ENCODE measurements at places on chromosomes 11 and 22.

GRCh38 chr11:72577271-72577721 lies 96.9 kb downstream of the PDE2A start:
- no peak for DNase-seq

DNA sequence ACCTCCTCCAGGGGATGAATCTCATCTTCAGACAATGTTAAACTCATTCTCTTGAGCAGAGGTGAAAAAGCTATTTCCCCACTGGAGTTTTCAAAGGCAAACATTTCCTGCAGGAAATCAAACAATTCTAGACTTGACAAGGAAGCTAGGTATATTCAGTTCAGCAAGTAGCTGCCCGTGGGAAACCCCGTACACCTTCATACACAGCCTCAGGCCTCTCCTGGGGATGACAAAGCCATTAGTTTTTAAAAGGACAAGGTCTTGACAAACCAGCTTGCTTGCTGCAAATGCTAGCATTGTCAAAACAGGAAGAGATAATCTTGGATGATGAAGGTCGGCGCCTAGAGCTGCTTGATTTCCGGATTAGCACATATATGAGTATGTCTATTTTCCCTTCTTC lies 1630.8 kb upstream of the TENM4 start:
- DNase-seq, result no peak

GRCh38 chr22:49677495-49677889 lies 150.2 kb downstream of the BRD1 start:
- no peak for DNase-seq

DNA sequence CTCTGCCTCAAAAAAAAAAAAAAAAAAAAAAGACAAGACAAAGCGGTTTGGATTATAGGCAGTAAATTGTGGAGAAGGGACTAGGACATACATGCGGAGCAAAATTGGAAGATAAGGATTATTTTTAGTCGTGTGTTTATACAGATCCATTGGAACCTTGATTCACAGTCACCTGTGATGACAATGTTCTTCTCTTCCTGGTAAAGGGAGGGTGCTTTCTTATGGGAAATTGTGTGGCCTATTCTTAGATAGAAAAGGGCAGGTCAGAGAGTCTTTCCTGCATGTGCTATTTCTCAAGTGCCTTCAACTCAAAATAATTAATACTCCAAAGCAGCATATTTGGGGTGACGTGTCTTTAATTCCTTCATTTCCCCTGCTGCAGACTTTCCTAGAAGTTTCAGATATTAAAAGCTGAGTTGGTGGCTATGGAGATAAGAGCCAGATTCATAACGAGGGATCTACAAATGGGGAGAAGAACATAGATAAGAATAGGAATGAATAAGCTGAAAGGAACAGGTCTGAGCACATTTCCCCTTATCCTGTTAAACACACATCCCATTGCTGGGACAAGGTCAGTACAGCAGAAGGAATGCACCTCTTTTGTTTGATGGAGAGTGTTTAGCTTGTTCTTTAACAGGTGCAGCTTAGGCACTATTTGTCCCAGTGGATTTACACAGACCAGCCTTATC lies 22.5 kb downstream of the GSTT2B start:
- no peak for DNase-seq

- DNase-seq, result no peak
These were observed 24.2 kb downstream of the KREMEN1 start for GRCh38 chr22:29096736-29097669.

DNA sequence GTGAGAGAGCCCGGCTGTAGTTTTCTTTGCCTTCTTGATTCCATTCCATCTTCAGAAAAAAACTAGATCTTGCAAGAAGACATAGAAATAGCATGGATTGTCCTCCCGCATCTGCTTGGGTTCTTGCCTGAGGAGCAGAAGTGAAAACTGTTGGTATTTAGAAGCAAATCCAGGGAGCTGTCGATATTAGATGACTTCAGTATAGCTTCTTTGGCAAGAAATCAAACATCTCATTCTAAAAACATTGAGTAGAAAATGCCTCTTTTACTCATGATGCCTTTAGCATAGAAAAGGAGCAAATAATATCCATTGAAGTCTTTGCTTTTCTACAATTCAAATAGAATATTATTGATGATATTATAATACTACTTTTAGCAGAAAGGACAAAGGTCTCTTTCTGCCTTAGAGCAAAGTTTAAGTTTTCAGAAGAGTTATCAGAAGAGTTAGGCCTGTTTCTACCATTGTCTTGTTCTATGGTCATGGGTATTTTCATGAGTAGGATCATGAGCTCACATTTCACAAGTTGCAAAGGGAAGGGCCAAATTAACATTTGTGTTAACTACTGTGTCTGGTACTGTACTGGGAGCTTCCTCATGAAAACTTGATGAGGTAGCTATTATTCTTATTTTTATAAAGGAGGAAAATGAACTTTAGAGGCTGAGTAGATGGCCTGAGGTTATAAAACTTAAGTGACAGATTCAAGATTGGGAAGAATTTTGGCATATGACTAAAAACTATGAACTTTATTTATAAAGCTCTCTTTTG lies 49.7 kb downstream of the EXT2 start:
- DNase-seq, result no peak

DNA sequence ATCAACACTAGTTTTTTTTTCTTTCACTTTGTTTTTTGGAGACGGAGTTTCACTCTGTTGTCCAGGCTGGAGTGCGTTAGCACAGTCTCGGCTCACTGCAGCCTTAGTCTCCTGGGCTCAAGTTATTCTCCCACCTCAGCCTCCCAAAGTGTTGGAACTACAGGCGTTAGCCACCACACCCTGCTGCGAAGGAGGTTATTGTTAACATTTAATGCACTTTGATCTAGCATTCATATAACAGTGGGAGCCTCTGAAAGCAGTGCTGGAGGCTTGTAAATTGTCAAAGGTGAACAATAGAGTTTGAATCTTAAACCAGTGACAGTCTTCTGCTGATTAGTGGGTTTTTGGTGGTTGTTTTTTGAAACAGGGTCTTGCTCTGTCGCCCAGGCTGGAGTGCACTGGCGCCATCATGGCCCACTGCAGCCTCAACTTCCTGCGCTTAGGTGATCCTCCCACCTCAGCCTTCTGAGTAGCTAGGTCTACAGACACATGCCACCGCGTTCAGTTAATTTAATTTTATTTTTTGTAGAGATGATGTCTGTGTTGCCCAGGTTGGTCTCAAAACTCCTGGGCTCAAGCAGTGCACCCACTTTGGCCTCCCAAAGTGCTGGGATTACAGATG lies 96.9 kb upstream of the HORMAD2 start:
- no peak for DNase-seq

GRCh38 chr11:36364551-36365325 lies 68.7 kb downstream of the PRR5L start:
- DNase-seq, result peak; percentile 14

DNA sequence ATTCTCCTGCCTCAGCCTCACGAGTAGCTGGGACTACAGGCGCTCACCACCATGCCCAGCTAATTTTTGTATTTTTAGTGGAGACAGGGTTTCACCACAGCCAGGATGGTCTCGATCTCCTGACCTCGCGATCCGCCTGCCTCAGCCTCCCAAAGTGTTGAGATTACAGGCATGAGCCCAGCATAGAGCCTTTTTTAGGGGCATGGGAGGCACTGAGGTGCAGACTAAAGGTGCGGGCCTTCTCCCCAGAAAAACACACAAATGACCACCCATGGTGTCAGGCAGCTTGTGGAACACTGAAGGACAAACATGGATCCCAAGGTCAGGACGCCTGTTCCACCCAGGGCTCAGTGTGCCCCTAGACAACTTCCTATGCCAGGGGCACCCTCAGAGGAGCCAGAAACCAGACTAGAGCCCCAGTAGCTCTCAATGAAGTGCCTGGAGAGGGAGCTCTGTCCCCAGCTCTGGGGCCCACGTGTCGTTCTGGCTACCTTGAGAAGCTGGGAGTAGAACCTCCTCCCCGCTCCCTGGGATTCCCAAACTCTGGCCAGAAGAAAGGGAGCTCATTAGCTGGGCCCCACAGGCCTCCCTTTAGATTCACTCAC lies 21.2 kb upstream of the CD5 start:
- DNase-seq, result no peak

DNA sequence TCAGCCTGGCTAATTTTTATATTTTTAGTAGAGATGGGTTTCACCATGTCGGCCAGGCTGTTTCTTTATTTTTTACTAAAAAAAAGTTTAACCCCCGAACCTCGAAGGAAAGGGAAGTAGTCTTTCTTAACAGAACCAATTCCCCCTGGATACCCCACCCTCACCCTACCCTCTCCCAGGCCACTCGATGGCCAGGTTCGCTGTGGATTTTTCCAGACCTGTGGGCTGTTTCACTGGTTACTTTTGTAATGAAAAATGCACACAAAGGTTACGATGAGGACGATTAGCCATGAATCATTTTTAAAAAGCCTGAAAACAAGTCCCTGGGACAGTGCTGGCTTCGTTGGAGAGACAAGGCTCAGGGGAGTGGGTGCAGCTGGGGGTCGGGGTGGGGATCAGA lies 2.5 kb downstream of the TSPO start:
- no peak for DNase-seq

- peak; percentile 91 for DNase-seq
These were observed 40.0 kb upstream of the CREB3L1 start for GRCh38 chr11:46237248-46238077.

GRCh38 chr11:8242118-8242475 lies 21.6 kb downstream of the LMO1 start:
- DNase-seq, result no peak

GRCh38 chr22:37244114-37244921 lies at the start of gene RAC2:
TSS of gene RAC2 (minus strand) at chr22:37244269. CDS start at chr22:37244148, 121 bp downstream.
- peak; percentile 80 for DNase-seq

DNA sequence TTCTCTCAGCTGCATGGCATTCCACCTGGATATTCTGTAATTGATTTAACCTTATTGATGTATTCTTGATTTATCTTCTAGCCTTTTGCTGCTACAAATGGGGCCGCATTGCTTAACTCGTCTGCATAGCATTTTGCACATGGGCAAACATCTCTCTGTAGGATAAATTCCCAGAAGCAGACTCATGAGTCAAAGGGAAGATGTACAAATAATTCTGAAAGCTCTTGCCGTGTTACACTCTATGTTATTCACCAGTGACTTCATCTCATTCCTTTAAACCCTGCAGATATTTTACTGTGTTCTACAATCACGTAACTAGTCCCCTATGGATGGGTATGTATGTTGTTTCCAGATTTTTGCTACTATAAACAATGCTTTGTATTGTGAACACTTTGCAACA lies 112.7 kb downstream of the SEZ6L start:
- DNase-seq, result no peak

- DNase-seq, result no peak
These were observed 59.8 kb downstream of the CEP57 start for GRCh38 chr11:95850137-95850536.

DNA sequence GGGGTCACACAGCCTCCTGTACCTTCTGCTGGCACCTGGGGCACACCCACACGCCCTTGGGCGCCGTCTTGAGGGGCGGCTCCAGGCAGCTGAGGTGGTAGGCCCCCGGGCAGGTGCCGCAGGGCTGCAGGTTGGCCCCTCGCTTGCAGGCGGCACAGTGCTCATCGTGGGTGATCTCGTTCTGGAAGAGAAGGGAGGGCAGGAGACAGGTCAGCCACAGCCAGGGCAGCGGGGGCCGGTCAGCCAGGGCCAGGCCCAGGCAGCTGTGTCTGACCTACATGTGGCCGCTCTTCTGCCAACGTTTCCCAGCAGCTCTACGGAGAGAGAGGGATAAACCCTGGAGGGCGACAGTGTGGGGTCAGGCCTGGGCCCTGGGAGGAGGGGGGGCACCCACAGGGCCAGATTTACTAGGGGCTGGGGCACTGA lies 121.9 kb downstream of the PHF21B start:
- no peak for DNase-seq

GRCh38 chr11:3014057-3014938 lies 22.2 kb upstream of the NAP1L4 start:
- DNase-seq, result no peak

- DNase-seq, result no peak
These were observed 42.9 kb upstream of the DAGLA start for GRCh38 chr11:61637277-61637676.

- no peak for DNase-seq
These were observed 45.8 kb downstream of the C11orf96 start for GRCh38 chr11:43988040-43988817.

DNA sequence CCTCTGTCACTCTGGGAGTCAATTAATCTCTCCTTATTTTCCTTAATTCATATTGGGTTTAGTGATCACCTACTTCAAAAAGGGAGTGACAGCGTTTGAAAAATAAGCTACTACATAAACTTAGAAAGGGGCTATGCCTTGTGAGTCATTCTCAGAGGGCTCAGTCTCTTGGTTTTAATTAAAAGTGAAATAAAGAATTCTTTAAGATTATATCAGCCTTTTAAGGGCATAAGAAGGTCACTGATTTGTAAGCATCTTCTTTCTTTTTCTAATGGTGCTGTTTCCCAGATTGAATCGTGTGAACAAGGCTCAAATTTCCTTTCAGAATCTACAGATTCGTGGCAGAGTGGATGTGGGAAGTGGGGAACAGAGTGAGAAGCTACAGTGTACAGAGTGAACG lies 636.2 kb upstream of the CCDC90B start:
- no peak for DNase-seq

DNA sequence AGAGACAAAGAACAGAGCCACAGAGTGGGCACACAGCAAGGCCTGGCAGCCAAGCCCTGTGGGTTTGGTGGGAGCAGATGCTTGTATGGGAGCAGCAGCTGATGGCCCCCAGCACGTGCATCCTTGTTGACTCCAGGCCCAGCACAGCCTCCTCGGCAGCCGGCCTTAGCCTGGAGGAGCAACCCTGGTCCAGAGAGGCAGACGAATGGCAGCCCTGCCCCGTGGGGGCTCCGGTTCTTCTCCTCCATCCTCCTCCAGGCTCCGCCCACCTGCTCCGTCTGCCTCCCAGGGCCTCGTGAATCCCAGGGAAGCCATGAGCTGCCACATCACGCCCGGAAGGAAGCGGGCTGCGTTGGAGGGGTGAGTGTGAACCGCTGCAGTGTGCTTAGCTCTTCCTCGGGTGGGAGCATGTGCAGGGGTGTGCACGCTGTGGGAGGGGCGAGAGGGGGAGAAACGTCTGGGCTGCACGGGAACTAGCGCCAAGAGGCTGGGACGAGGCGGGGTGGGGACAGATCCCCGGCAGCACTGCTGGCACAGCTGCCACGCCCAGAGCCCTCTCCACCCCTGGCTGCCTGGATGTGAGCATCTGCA lies 36.3 kb upstream of the JAM3 start:
- DNase-seq, result no peak

- no peak for DNase-seq
These were observed 99.3 kb downstream of the CWC15 start for GRCh38 chr11:94873916-94874540.

DNA sequence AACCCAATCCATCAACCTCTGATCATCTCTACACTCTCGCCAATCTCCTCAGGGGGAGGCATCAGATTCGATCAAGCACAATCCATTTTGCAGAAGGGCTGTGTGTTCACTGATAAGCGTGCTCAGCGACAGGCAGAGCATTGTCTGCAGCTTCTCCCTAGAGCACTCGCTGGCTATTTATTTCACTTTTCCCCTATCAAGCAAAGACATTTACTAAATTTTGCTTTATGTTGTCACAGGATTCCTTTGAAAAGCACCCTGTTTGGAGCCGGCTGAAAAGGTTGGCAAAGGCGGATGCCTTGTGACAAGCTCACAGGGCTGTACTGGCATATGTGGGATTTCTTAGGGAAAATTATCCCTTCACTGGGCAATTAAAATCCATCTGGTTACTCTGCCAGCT lies 1381.5 kb upstream of the TENM4 start:
- DNase-seq, result no peak

- DNase-seq, result no peak
These were observed 371.1 kb downstream of the RAB38 start for GRCh38 chr11:87804176-87804575.
